ENCODE measurements at places on chromosomes 16 and 17.

GRCh38 chr16:72291531-72291981 is 119.6 kb upstream of the PMFBP1 start:
- peak; percentile 80 for DNase-seq

GRCh38 chr17:29582772-29583171 is 6.7 kb downstream of the GIT1 start:
- DNase-seq: no peak

GRCh38 chr17:77549726-77550366 is 408.7 kb upstream of the TNRC6C start:
- DNase-seq: no peak

DNA sequence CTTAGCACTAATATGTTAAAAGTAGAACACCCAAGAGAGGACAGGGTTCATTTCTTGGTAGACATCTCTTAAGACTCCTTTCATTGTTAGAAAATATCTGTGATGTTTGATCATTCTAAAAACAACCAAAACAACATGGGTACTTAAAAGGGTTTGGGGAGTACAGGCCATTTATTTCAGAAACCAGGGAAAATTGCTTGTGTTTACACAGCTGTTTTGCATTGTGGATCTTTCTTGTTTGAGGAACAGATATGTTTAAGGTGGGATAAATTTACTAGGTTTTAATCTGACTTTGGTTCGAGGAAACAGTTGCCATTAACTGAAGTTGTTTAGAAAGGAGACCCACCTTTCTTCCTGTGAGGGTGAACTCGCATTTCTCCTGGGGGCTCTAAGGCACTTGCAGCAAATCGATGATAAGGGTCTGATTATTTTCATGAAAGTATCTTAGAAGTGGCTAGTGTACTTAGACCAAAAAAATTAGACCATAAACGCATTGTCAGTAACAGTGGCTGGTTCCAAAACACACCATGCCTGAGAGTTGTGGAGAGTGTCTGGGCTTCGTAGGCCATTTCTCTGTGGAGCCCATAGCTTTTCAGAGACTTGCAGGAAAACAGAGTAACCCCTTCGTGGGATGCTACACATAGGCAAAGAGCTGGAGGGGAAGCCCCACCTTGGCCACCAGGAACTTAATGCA is 17.6 kb downstream of the CLUAP1 start:
- DNase-seq: no peak

DNA sequence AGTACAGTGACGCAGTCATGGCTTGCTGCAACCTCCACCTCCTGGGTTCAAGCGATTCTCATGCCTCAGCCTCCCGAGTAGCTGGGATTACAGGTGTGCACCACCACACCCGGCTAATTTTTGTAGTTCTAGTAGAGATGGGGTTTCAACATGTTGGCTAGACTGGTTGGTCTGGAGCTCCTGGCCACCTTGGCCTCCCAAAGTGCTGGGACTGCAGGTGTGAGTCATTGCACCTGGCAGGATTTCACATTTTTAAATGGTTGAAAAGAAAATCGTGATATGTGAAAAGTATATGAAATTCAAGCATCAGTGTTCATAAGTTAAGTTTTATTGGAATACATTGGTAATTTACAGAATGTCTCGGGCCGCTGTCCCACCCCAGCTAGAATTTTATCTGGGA is 2.6 kb downstream of the RMI2 start:
- DNase-seq: no peak

DNA sequence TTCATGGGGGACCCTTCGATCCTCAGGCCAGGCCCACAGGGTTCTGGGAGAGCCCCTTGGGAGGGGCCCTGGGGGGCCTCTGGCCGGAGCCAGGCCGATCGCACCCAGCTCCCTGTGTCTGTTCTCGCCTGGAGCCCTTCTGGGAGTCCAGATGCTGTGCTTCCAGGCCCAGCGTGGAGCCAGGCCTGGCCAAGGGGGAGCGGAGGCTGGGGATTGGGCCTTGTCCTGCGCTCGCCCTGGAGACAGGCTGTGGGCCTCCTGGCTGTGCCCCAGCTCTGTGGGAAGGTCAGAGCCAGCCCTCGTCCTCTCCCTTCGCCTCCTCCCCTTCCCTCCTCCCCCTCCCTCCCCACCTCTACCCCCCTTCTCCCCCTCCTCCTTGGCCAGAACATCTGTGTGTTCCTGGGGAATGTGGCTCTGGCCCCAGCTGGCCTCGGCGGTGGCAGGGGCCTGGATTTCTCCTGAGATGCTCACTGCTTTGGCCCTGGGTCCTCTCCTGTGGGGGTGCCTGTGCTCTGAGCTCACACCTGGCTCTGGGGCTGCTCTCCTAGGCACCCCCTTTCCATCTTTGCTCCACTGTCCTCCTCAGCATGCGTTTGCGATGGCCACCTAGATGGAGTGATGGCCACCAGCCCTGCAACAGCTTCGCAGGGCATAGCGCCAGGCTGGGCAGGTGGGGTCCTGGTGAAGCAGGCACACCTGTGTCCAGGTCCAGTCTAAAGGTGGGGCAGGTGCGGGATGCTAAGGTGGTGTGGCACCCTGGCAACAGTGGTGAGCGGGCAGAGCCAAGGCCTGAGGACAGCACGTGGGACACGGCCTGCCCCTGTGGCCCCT is 90.6 kb upstream of the CIBAR2 start:
- DNase-seq: no peak

GRCh38 chr16:81716478-81717225 is 62.4 kb upstream of the PLCG2 start:
- DNase-seq: no peak

DNA sequence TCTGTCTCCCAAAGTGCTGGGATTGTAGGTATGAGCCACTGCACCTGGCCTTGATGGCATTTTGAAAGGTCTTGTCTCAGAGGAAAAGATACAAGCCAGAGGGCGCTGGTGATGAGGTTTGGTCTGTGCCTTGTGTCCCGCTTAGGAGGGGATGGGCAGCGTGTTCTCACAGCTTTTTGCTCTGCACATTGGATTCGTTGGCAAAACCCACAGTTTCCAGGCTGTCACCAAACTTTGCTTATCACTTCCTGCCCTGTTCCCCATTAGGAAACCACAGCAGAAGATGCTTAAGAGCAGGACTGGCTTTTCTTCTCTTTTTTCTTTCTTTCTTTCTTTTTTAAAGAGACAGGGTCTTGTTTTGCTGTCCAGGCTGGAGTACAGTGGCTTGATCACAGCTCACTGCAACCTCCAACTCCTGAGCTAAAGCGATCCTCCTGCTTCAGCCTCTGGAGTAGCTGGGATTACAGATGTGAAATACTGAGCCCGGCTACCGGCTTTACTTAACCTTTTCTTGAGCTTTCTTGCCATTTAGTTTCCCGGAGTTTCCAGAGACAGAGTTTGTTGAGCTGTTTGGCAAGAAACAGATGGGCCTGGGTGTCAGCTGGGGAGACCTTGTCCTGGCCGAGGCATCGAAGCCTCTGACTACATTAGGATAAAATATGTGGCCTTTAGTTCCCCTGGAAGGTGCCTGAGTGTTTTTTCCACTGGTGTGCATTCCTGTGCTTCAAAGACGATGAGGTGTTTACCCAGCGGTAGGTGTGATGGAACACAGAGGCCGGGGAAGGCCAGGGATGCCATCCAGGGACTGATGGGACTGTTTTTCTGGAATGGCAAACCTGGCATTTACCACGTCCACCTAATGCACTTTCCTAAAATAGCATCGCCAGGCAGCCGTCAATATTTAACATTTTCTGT is 112.9 kb downstream of the ABCC1 start:
- DNase-seq: no peak

DNA sequence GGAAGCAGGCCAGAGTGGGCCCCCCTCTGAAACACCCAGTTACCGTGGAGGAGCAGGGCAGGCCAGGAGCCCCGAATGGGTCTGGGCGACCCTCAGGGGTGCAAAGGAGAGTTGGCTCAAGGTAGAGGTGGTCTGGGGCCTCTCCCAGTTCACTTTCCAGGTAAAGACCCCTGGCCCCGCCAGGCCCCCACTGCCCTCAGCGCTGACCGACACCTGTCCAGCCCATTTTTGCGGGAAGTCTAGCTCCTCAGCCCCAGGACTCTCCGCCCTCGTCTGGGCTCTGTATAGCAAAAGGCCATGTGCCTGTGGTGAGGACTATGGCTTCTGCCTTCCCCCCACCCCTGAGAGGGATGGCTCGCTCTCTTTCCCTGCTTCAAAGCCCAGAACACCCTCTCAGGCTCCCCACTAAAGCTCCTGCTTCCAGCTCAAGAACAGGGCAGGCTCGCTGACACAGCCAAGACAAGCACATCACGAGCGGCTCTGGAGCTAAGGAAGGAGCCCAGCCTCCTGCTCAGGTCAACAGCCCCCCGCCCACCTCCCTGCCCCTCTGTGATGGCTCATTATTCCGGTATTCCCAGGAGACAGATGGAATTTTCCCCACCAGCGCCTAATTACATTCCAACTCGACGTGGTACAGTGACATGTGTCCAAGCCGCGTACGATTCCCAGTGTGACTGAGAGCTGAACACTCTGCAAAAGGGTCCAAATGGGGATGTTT is 59.4 kb downstream of the RTN4RL1 start:
- DNase-seq: peak; percentile 62

DNA sequence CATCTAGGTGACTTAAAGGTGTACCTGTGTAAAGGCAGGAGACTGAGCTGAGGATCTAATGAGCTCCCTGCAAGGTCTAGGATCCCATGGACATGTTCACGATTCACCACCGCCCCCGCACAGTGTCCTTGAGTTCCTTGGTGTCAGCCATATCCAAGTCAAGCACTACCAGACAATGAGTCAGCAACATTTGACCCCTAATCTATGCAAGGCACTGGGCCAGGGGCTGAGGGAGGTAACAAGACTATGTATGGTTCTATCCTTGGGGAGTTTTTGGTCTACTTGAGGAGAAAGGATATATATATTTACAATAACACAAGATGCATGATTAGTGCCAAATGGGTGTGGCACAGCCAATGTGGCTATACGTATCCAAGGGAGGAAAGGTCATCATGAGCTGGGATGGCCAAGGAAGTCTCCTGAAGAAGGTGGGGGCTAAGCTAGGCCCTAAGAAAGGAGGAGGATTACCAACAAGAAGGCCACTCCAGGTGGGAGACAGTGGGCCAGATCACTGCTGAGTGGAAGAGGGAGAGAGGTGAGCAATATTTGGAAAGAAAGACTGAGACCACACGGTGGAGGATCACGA is 35.0 kb downstream of the ITGB3 start:
- no peak for DNase-seq

DNA sequence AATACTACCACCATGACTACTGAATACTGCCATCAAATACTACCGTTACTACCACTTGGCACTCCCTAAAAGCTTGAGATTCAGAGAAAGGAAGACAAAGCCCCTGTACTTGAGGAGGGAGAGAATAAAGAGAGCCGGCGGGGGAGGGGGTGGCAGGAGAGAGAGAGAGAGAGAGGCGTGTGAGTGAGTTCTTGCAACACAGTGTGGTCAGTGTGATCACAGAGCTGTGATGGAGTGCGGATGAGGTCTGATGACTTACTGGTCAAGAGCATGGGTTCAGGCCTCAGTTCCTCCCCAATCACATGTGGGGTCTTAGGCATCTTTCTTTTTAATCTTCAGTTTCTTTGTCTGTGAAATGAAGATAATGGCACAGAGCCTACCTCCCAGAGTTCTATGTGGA is 19.2 kb downstream of the PRKCB start:
- DNase-seq: no peak

DNA sequence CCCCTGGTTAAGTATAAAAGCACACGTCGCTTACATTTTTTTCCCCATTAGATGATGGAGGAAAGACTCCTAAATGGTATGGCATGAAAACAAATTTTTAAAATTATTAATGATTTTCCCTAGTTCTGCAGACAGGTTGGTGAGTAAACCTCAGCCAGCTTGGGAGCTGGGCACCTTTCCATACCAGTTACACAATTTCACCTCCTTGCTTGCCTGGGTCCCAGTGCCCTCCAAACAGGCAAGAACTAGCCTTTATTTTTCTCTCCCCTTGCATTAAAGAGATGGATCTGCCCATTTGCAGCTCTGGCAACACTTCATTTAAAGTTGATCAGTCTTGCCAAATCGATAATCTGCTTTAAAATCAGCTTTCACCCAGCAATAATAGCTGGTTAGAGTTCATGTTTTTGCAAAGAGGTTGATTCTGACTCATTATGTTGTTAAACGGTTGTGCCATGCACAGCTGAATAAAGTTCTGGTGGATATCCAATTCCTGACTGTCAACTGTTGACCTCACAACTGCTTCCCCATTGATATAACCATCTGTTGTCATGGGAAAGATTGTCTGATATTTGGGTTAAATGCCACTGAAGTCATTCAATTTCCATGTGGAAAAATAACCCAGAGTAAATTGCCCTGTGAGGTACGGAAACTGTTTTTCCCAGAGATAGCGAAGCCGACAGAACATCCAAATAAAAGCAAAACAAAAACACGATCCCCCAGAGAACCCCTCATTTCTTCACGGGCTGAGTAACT is 1.3 kb downstream of the C17orf58 start:
- peak; percentile 57 for DNase-seq

- DNase-seq: no peak
Observed at GRCh38 chr16:27628241-27628942, 78.4 kb downstream of the KATNIP start.

DNA sequence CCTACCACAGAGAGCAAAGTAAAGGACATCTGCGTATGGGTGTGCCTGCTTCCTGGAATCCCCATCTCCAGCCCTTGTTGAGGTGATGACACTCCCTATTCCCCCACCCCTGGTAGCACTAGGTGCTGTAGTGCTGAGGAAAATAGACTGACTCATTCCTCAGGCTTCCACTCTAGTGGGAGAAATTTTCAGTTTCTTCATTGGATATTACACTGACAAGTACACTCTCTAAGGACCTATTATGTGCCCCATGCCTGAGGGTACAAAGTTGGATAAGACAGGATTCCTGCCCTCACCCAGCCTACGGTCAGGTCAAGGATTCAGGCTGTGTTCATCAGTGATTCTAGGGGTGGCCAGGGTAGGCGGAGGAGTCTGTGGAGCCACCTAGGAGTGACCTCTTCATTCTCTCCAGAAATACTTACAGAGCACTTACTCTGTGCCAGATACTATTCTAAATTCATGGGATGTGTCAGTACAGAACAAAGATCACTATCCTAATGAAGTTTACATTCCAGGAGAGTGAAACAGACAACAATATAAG is 4.5 kb upstream of the ZC3H7A start:
- no peak for DNase-seq

All from HTR-8/SVneo (cell line).